ENCODE measurements at places on chromosomes 5 and 9.

DNA sequence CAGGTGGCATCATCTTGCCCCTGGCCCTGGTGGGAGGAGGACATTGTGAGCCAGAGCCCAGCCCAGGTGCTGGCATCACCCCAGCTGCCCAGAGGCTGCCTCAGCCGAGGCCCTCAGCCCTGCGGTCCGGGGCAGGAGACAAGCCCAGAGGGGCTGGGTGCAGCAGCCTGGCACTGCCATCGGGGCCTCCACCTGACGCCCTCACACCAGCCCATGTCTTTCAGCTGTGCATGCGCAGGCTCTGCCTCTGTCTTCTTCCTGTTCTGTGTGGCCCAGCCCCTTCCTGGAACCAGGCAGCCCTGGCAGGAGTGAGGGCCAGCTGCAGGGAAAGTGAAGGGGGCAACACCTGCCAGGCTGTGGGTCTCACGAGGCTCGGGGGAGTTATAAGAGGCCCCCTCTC is 4.8 kb upstream of the CEL start:
- DNase-seq = no peak

GRCh38 chr9:101478906-101479305 is 43.3 kb upstream of the ALDOB start:
- no peak for DNase-seq

GRCh38 chr9:87118594-87118993 is 171.3 kb upstream of the GAS1 start:
- no peak for DNase-seq

DNA sequence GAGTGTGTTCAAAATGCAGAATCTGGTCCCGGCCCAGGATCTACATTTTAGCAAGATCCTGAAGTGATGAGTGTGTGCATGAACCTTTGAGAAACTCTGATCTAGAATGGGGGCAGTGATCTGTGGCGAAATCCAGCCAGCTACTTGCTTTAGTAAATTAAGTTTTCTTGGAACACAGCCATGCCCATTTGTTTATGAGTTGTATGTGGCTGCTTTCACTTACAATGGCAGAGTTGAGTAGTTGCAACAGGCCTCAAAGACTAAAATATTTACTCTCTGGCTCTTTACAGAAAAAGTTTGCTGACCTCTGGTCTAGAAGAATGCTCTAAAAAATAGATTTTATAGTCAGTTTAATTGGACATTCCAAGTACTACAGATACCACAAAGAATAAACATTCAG is 588.3 kb downstream of the BNC2 start:
- DNase-seq = no peak
